Uterus (tissue), 4 donors: ENCODE measurements at places on chromosomes 11 and 22. TPM values are rescaled to one million over a fixed set of nuclear protein-coding genes. Genes with fewer than 3 reads are reported as not detected.

DNA sequence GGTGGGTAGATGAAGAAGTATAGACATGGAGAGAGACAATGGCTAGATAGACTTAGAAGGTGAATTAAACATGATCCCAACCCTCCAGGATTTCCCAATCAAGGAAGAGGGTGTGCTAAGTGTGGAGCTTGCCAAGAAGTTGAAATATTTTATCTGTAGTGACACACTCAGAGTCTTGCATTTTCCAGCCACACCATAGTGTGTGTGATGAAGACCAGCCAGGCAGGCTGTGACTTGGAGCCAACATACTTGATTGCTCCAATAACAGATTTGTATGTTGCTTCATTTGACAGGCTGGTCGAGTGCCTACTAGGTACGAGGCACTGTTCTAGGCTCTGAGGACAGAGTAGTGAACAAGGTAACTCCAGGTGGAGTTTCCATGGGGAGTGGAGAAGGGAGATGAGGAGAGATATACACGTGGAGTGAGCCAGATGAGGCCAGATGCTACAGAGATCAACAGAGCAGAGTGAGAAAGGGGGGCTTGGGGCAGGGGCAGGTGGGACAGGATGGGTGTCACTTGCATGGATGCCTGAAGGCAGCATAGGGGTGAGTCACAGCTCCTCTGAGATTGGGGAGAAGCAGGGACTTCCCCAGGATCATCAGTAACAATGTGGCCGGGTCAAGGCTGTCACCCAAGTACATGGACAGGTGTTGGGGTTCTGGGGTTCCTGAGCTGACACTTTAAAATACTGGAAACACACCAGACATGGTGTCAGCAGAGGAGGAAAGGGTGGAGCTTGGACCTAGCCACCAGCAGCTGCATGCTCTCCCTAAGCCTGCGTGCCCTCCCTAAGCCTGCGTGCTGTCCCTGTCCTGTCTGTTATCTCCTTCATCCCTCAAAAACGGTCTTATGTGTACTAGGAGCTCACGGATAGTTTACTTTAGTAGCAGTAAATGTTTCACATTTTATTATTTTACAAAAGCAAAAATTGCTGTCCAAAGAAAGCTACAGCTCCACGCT lies 23.6 kb downstream of the PDGFB start:
- no peak overlapping the region for H3K27ac ChIP-seq
- no peaks in the 10 kb centered on the region for H3K4me1 ChIP-seq
- no peak overlapping the region for H3K4me3 ChIP-seq
- no peak for DNase-seq
- H3K27me3 ChIP-seq: no peaks in the 10 kb centered on the region
- no peaks in the 10 kb centered on the region for H3K36me3 ChIP-seq

- no peak for DNase-seq
- H3K4me3 ChIP-seq: no peak overlapping the region
- H3K27ac ChIP-seq: no peak overlapping the region
- no peaks in the 10 kb centered on the region for H3K4me1 ChIP-seq
Observed at GRCh38 chr11:60991457-60991856, 20.0 kb downstream of the CD6 start.

DNA sequence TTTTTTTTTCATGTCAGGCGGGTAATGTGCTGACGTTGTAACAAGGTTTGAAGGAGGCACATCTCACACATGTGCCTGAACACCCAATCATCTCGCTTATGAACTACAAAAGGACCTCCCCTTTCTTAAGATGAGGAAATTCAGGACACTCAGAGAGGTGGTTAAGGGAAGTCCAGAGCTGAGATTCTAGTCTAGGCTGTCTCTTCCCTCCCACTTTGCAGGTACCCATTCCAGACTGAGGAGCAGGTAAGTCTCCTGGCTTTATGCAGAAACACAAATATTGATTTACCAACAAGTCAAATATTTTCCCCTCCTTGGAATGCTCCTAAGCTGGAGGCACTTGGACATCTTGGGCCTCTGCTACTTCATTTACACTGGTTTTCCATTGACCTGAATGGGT lies 122.9 kb upstream of the CADM1 start:
- no peak overlapping the region for H3K4me3 ChIP-seq
- no peaks in the 10 kb centered on the region for H3K4me1 ChIP-seq
- no peak for DNase-seq
- H3K27me3 ChIP-seq: no peaks in the 10 kb centered on the region
- no peak overlapping the region for H3K27ac ChIP-seq

GRCh38 chr11:64003807-64004589 lies 17.8 kb downstream of the OTUB1 start:
- no peak overlapping the region for H3K4me3 ChIP-seq
- no peaks in the 10 kb centered on the region for H3K36me3 ChIP-seq
- H3K4me1 ChIP-seq: peaks cover 20% of the 10 kb centered on the region
- no peak overlapping the region for H3K27ac ChIP-seq

Gene KRTAP5-9
- not detected for total RNA-seq

DNA sequence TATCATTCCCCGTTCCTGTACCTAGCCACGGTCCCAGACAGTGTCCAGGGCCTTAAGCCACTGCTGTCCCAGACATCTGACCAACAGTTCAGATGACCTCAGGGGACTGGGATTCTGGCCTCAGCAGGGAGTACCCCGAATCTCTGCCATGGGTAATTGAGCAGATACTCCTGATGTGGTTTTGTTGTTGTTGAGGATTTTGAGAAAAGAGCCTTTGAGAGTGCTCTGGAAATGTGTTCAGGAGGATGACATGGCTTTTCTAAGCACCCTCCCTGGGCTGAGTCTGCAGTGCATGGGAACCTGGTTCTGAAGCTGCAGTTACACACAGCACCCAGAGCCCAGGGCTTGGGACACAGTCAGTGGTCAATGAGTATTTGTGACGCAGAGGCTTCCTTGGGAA lies 30.4 kb downstream of the ADAMTS15 start:
- no peaks in the 10 kb centered on the region for H3K27me3 ChIP-seq
- peak overlapping the region; percentile 71 for H3K27ac ChIP-seq
- no peaks in the 10 kb centered on the region for H3K36me3 ChIP-seq
- DNase-seq: no peak
- H3K4me3 ChIP-seq: no peak overlapping the region
- H3K4me1 ChIP-seq: peaks cover 13% of the 10 kb centered on the region

GRCh38 chr11:57349491-57350274 lies 11.5 kb downstream of the P2RX3 start:
- no peaks in the 10 kb centered on the region for H3K27me3 ChIP-seq
- peak overlapping the region; percentile 36 for H3K27ac ChIP-seq
- H3K36me3 ChIP-seq: no peaks in the 10 kb centered on the region
- DNase-seq: peak; percentile 59

GRCh38 chr11:133946541-133947318 lies 10.0 kb downstream of the IGSF9B start:
- H3K36me3 ChIP-seq: no peaks in the 10 kb centered on the region
- H3K4me1 ChIP-seq: peaks cover 40% of the 10 kb centered on the region
- no peak overlapping the region for H3K4me3 ChIP-seq
- no peaks in the 10 kb centered on the region for H3K27me3 ChIP-seq
- peak overlapping the region; percentile 52 for H3K27ac ChIP-seq

DNA sequence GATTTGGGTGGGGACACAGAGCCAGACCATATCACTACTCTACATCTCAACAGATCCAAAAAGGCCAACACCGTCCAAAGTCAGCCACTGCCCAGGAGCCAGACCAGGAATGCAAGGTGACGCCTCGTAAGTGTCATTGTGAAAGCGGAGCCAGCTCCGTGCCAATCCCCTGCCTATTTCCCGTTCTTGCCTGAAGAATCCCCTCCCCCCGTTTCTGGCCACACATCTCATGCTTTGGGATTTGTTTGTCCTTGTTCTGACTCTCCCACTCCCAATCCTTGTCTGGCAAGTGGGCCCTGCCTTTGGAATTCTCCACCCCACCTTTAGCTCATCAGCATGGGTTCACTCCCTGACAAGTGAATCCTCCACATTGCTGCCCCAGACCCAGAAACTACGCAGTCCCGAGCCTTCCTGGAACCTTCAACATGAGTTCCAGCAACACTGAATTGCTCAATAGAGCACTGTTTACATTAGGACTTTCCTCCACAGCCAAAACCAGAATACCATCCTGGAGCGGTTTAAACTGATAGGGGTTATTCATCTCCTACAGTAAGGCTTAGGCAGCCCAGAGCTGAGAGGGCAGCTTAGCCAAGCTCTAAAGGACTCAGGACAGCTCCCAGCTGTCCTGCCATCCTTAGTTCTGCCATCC lies 6.0 kb upstream of the SLC35C1 start:
- no peak for DNase-seq
- no peak overlapping the region for H3K27ac ChIP-seq
- no peaks in the 10 kb centered on the region for H3K27me3 ChIP-seq
- H3K4me1 ChIP-seq: no peaks in the 10 kb centered on the region
- no peak overlapping the region for H3K4me3 ChIP-seq

GRCh38 chr11:73838443-73839122 lies 38.1 kb downstream of the COA4 start:
- no peaks in the 10 kb centered on the region for H3K4me1 ChIP-seq
- no peaks in the 10 kb centered on the region for H3K27me3 ChIP-seq
- no peak overlapping the region for H3K4me3 ChIP-seq
- DNase-seq: no peak

- H3K36me3 ChIP-seq: no peaks in the 10 kb centered on the region
- no peak overlapping the region for H3K4me3 ChIP-seq
Observed at GRCh38 chr22:24191381-24191841, 10.1 kb downstream of the SUSD2 start.

GRCh38 chr11:67054346-67054835 lies 2.3 kb upstream of the RHOD start:
- H3K36me3 ChIP-seq: no peaks in the 10 kb centered on the region
- H3K4me1 ChIP-seq: no peaks in the 10 kb centered on the region
- H3K27ac ChIP-seq: no peak overlapping the region
- H3K27me3 ChIP-seq: no peaks in the 10 kb centered on the region
- DNase-seq: no peak
